ENCODE measurements at places on chromosomes 4 and X.
A peak's percentile ranks its signal among the peaks of the same experiment; 100 is the strongest.

DNA sequence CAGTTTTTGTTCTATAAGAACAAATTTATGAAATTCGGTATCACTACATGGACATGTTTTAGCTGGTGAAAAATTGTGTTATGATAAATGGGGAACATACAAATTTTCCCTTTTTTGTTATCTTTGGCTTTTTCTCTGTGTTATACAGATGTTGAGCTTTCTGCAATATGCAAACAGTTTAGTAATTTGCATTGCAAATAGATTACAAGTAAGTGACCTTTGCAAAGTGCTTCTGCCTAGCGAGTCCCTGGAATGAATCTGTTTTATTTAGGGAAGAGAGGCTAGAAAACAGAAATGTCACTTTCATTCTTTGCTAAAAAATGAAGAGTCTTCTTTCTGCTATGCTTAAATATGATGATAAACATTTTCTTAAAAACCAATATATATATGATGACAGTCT lies 461.0 kb downstream of the RPA4 start:
- DNase-seq = no peak

- DNase-seq = peak; percentile 42
Measured at GRCh38 chr4:40843696-40844095, 93.9 kb downstream of the NSUN7 start.

- no peak for DNase-seq
Measured at GRCh38 chr4:3353752-3354454, 61.1 kb downstream of the RGS12 start.

DNA sequence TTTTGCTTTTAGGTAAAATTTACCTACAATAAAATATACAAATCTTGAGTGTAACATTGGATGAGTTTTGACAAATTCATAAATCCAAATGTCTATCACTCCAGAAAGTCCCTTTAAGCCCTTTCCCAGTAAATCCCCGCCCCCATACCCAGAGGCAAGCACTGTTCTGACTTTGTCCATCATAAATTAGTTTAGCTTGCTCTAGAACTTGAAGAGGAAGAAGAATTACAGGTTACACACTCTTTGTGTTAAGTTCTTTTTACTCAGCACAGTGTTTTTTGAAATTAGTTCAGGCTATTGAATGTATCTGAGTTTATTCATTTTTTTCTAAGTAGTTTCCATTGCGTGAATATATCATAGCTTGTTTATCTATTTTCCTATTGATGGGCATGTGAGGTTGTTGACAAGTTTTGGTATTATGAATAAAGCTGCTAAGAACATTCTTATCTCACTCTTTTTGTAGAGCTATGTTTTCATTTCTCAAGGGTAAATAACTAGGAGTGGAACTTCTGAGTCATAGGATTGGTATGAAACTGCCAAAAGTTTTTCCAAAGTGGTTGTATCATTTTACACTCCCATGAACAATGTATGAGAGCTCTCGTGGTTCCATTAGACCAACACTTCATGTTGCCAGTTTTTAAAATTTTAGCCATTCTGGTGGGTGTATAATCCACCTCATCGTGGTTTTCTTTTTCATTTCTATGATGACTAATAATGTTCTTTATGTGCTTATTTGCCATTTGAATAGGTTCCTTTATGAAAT lies 22.4 kb upstream of the HPSE start:
- DNase-seq = peak; percentile 37

GRCh38 chr4:154390324-154390723 lies 101.3 kb downstream of the DCHS2 start:
- DNase-seq = no peak

DNA sequence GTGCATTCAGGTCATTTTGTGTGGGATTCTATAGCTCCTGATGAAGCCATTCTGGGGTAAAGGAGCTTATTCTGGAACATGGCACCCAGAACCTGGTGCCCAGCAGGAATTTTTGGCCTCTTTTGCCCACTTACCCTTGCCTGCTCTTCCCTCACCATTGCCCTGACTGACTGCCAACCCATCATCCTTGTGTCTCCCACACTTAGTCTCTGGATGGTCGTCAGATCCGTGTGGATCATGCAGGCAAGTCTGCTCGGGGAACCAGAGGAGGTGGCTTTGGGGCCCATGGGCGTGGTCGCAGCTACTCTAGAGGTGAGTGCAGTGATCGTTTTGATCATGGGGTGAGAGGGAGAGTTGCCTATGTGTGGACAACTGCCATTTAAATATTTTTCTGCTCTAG lies 1.8 kb downstream of the RBM3 start:
- no peak for DNase-seq

- DNase-seq = no peak
Measured at GRCh38 chr4:70842761-70843435, 3.2 kb upstream of the GRSF1 start.

GRCh38 chrX:154714925-154715324 lies 36.0 kb downstream of the GAB3 start:
- peak; percentile 76 for DNase-seq

- DNase-seq = no peak
Measured at GRCh38 chr4:121784975-121785374, 16.1 kb upstream of the EXOSC9 start.

DNA sequence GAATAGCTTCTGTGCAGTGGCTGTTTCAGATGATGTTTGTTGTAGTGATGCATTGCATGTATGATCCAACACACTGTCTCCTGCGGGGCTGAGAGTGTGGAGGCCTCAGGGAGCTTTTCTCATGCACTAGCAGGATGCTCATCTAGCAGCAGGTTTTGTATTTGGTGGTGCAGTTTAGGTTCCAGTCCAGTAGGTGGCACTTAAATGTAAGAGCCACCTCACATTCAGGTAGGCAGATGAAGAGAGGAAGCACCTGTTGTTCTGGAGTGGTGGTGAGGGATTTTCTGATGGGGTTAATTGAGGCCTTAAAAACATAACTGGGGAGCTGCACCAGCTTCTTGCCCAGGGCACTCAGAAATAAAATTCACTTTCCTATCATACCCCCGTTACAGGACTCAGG lies 300.9 kb downstream of the SPIN4 start:
- no peak for DNase-seq

GRCh38 chr4:100306018-100306417 lies 115.8 kb upstream of the DDIT4L start:
- no peak for DNase-seq

DNA sequence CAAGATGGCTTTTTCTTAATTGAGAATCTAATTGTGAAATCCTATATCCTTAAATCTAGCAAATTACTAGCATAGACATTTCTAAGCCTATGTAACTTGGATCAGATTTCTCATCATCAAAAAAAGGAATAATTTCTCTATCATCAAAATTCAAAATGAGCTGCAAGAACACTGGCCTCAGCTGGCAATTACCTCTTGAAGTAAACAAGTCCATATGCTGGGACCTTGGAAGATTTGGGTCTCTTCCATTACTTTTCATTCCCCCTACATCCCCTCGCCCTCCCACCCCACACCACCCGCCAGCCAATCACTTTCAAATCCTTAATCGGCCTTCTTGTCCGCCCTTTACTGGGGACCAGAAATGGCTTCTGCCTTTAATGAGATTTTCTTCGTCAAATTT lies 23.3 kb upstream of the MBTPS2 start:
- no peak for DNase-seq

DNA sequence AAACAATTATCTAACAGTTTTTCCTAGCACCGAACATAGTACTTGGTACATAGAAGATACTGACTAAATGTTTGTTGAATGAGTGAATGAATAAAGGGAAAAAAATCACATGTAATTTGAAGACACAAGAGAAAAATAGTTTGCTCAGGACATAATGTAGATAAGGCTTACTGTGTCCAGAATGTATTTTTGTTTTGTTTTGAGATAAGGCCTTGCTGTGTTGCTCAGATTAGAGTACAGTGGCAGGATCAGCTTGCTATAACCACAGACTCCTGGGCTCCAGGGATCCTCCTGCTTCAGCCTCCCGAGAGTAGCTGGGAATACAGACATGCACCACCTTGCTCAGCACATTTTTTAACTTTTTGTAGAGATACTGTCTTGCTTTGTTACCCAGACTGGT lies 6.5 kb downstream of the FAM199X start:
- peak; percentile 29 for DNase-seq

DNA sequence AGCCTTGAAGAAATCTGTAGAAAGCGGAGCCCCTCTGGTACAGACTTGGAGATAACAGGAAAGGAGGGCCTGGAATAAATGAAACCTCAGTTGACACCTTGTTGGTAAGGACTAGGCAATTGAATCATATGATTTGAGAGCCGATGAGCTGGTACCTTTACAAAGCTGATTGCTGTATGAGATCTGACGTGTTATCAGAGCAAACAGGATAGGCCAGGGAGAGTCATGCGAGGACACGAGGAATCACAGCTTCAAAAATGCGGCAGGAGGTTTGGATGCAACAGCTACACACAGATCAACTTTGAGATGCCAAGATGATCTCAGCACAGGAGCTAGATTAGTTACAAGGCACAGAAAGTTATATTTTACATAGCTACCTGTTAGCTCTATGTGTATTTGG lies 7.4 kb upstream of the SLC10A4 start:
- no peak for DNase-seq

DNA sequence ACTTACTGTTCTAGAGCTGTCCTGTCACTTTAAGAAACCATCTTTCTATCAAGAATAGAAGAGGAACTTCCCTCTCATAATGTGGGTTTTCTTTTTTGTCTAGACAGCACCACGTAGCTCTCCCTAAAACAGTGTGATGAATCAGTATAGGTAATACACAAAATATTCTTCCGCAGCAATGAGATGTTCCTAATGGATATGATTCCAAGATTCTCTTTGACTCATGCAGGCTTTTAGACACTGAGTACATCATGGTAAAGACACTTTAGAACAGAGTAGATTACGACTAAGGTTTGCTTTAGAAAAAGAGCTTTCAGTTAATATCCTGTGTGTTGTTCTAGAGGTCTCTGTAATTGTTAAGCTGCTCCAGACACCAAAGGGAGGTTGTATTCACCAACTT lies 69.8 kb downstream of the PTTG2 start:
- peak; percentile 25 for DNase-seq

DNA sequence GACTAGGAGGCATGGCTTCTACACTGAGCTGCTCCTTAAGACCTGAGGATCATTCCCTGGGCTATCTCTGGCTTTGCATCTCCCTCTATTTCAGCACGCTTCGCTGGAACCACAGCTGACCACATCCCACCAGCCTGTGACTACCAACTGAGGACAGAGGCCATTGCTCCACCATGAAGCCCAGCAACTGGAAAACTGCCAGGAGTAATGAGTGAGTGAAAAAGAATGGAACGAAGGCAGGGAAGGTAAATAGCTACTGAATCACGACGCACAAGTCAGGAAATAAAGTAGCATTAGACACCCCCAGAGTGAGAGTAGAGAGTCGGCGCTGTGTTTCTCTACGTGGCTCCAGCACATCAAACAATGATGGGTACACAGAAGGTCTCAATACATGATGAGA lies 314.7 kb downstream of the LDB2 start:
- DNase-seq = no peak

- no peak for DNase-seq
Measured at GRCh38 chr4:13548059-13548983, 4.0 kb upstream of the NKX3-2 start.

DNA sequence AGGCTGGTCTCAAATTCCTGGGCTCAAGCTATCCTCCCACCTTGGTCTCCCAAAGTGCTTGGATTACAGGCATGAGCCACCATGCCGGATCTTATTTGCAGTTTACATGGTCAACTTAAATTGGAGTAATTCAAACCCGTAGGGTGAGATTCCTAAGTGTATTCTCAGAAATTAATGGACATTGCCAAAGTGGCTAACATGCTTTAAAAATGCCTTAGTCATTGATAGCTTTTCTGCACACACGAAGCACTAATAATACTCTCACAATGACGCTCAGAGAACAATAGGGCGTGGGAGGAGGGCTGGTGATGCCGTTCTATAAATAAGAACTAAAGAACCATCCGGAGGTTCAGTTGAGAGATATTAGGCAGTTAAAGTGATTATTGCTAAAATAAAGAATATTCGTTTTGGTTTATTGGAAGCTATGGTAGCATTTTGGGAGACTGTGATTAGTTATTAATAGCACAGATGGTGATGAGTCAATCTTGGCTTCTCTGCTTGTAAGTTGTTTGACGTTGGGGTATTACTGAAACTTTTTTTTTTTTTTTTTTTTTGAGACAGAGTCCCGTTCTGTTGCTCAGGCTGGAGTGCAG lies 79.1 kb downstream of the TRAPPC11 start:
- DNase-seq = no peak

DNA sequence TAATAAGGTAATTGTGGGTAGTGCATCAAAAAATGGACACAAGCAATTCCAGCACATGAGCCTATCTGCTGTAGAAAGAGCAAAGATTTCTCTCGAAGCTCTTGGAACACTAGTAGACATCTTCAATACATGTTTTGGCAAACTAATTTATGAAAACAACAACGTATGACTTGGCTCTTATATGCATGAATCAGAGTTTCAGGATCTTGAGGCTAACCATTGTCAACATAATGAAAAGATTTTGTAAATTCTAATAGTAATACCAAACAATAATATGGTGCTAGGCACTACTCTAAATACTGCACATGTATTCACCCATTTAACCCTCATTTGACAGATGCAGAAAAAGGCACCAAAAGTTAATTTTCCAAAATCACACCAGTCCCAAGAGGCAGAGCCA lies 25.1 kb upstream of the ANKRD50 start:
- DNase-seq = no peak

DNA sequence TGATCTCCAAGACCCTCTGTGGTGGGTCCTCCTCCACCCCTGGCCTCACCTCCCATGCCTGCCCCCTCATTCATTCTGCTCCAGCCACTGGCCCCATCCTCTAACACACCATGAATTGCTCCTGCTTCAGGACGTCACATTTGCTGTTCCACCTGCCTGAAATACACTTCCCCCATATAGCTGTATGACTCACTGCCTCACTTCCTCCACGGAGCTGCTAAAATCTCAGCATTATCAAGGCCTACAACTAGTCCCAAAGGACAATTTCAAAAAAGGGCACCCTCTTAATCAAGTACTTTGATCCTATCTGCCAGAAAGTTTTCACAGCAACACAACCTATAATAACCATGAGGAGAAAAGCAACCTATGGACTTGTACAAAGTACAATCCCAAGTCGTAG lies 43.6 kb upstream of the PHOX2B start:
- DNase-seq = no peak

- DNase-seq = no peak
Measured at GRCh38 chr4:74890341-74890740, 42.6 kb upstream of the PARM1 start.

- no peak for DNase-seq
Measured at GRCh38 chr4:112176596-112176995, 31.3 kb downstream of the FAM241A start.

DNA sequence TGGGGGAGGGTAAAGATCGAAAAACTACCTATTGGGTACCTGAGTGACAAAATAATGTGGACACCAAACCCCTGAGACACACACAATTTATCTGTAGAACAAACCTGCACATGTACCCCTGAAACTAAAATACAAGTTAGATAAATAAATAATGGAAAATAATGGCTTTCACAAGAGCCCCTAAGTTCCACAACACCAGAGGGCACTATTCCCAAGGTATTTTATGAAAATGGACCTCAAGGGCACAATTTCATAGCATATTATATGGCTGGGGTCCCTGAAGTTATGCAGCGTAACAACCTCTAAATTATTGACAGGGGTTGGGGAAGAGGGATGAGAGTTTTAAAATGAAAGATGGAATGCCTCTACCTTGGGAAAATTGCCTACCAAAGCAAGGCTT lies 81.3 kb upstream of the TMEM33 start:
- no peak for DNase-seq

GRCh38 chrX:152901816-152902501 lies 4.1 kb downstream of the ZNF185 start:
- no peak for DNase-seq
